ENCODE measurements at places on chromosomes 7 and 10.

DNA sequence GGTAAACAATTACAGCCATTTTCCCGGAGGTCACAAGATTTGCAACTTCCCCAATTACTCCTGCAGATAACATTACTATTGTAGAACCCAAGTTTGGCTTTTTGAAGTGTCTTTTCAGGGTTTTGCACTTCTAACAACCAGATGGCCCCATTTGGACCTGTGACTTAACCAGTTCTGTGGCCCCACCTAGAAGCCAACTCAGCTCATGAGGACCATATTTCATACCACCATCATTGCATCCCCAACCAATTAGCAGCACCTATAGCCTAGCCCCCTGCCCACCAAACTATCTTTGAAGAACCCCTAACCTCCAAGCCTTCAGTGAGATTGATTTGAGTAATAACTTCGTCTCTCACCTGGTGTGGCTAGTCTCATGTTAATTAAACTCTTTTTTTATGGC lies 51.3 kb upstream of the WDR11 start:
- no peak for DNase-seq

DNA sequence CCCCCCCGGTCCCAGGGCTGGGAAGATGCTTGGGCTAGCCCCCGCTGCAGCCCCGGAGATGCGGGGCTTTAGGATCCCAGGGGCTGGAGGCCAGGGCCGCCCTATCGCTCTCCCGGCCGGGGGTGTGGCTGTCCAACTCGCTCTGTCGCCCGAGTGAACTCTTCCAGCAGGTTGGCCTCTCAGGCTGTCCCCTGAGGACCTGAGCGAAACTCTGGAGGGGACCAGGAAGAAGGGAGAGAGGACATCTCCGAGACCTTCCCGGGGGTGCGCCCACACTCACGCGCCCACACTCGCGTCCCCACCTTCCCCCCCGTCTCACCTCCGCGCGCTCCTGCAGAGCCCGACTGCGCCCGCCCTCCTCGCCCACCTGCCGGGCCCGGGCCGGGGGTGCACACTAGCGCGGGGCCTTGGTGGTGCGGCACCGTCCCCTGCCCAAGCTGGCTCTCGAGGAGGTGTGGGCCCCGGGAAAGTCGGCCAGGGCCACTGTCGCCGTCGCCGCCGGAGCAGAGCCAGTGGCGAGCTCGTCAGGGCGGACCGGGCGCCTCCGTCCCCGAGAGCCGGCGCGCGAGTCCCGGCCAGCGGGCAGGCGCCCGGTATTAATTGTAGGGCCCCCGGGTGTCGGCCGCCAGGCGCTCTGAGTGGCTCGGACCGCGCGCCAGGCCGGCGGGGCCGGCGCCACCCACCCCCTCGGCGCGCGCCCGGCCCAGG lies 101.7 kb upstream of the SVIL start:
- peak; percentile 13 for DNase-seq

GRCh38 chr10:49167425-49168170 lies 20.6 kb downstream of the TMEM273 start:
- no peak for DNase-seq

- no peak for DNase-seq
Observed at GRCh38 chr7:35650751-35651150, 44.2 kb downstream of the HERPUD2 start.

GRCh38 chr7:151379193-151379520 lies 30.7 kb downstream of the WDR86 start:
- no peak for DNase-seq

- DNase-seq = no peak
Observed at GRCh38 chr10:100498059-100498458, 21.6 kb downstream of the SEC31B start.

All from CD4-positive, alpha-beta T cell treated with Interleukin-10 for 1 hour (primary cell).